Kidney (tissue), 22 donors: ENCODE measurements at places on chromosomes 13 and 19. TPM values are rescaled to one million over a fixed set of nuclear protein-coding genes. Genes with fewer than 3 reads are reported as not detected.

GJA3 gene
- 0.16 TPM for total RNA-seq

FGF9 gene
- 8.6 TPM for total RNA-seq

CD320 gene
- total RNA-seq, result 26.1 TPM

ADAT3 gene
- total RNA-seq, result 10.3 TPM

DEDD2 gene
- 26.1 TPM for total RNA-seq

DPF1 gene
- total RNA-seq, result not detected

PIN1 gene
- 57.7 TPM for total RNA-seq

PSG3 gene
- not detected for total RNA-seq

PRRG2 gene
- total RNA-seq, result 14.9 TPM

TEX29 gene
- not detected for total RNA-seq

CYP4F12 gene
- 4.4 TPM for total RNA-seq

PSG7 gene
- not detected for total RNA-seq

LGALS7 gene
- 1.3 TPM for total RNA-seq

AKAP11 gene
- total RNA-seq, result 35.2 TPM

TLE6 gene
- 3.7 TPM for total RNA-seq

HIPK4 gene
- 0.09 TPM for total RNA-seq

CLDN10 gene
- 144 TPM for total RNA-seq

SERPINE3 gene
- not detected for total RNA-seq

SHKBP1 gene
- total RNA-seq, result 69.6 TPM

ZNF714 gene
- 8.8 TPM for total RNA-seq

DBP gene
- total RNA-seq, result 14.5 TPM

KCNRG gene
- total RNA-seq, result 0.69 TPM

ZNF429 gene
- 21.3 TPM for total RNA-seq
